ENCODE measurements at places on chromosomes 5 and 9. TPM values are rescaled to one million over a fixed set of nuclear protein-coding genes. Genes with fewer than 3 reads are reported as not detected.

DNA sequence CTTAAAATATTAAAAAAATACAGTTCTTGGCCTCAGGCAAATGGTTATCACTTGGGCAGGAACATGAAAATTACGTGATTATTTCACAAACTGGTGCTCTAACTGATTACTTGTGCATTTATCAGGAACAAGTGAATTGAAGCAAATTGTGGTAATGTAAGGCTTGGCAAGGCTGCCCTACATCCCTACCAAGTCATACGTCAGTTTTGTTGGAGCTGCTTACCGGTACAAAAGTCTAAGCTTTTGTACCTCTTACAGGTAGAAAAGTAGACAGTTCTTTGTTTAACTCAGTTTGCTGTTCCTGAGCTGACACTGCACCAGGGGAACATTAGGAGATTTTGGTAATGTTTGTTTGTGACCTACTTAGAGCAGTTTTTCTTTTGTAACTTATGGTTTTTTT is 2.2 kb downstream of the G3BP1 start:
- DNase-seq, result no peak

DNA sequence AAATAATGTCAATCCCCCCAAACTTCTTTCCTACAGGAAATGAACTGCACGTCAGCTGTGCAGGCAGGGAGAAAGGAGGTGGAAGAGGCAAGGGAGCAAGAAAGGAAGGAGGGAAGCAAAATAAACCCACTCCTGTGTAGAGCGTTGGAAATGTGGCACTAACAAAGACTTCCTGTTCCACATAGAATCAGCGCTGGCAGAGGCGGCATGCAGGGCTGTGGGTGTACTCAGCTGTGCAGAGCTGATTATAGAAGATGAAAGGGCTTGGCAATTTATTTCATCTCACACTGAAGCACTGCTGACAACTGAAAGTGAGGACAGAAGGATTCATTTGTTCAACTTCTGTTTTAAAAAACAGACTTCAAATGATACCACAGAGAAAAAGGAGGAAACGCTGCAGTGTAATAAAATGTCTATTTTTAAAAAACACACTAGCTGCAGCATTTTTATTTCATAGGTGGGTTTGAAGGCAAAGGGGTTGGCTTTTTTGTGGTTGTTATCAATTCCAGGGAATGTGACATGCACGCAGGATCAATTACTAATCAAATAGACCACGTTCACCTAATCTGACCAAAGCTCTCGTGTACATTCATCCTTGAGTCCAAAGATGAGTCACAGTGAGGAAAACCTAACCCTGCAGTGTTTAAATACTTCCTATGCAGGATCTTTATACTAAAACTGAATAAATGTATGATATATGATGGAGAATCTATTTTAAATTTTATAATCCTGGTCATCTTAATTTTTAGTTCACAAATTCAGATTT is 583.5 kb downstream of the ZNF608 start:
- DNase-seq, result no peak

- no peak for DNase-seq
Measured at GRCh38 chr5:17766031-17766430, 131.8 kb downstream of the TAF11L14 start.

- no peak for DNase-seq
Measured at GRCh38 chr5:60533789-60534188, 166.2 kb downstream of the DEPDC1B start.

DNA sequence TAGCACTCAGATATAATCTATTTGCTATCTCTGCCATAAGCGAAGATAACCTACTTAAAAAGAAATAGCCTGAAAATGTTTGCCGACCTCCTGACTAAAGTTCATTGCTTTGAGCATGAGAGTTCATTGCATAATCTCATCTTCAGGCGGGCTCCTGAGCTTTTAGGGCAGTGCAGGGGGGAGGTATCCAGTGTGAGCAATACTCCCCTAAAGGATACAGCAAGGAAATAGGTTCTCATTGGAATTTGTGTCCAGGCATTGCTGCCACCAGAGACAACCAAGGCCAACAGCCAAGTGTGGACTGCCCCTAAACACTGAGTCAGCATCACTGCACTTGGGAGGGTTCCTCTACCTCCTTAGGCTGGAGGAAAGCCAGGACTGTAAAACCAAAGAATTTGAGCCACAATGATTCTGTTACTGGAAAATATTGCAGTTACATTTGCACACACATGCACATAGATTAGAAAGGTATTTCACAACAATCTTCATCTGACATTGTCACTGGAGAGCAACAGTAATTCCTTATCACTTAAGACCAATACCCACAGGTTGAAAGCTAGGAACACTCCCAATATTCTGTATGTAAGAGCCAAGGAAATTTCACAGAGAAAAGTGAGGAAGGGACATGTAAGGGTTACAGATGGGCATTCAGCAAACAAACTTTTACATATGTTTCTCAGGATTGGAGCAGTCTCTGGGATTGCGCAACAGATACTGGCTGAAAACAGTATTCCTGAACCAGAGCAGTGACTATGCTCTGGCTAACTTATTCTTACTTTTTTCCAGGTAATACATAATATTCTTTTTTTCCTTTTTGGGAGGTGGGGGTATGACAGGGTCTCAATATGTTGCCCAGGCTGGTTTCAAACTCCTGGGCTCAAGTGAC is 98.6 kb upstream of the TLE1 start:
- no peak for DNase-seq

GRCh38 chr9:34363619-34364351 is 12.9 kb downstream of the MYORG start:
- no peak for DNase-seq

- no peak for DNase-seq
Measured at GRCh38 chr9:106963684-106964083, 100.7 kb downstream of the ZNF462 start.

- DNase-seq, result no peak
Measured at GRCh38 chr9:130407916-130408663, 36.7 kb upstream of the ASS1 start.

DNA sequence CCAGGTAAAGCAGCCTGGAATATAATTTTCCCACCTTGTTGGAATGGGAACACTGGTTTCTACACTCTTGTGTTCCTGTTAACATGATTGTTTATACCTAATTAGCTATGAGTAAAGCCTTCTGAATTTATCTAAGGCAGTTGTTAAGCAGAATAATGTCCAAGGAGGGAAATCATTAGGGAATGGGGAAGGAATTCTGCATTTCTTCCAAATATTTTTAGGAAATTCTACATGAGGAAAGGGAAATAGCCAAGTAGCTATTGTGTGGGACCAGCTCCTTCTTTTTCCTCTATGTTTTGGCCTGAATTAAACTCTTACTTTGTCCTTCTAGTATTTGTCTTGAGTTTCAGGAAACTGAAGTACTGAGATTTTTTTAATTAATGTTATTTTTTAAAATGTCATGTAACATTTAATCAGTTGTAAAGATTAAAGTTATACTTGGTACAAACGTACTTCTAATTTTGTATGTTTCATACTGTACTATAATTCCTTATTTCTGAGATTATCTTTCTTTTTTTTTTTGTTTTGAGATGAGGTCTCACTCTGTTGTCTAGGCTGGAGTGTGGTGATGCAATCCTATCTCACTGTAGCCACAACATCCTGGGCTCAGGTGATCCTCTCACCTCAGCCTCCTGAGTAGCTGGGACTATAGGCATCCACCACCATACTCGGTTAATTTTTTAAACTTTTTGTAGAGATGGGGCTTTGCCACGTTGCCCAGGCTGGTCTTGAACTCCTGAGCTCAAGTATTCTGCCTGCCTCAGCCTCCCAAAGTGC is 28.5 kb downstream of the ANKDD1B start:
- DNase-seq, result no peak

GRCh38 chr5:56831773-56832172 is 16.4 kb downstream of the MAP3K1 start:
- DNase-seq, result no peak

GRCh38 chr9:127360829-127361228 is 36.1 kb upstream of the SLC2A8 start:
- no peak for DNase-seq

DNA sequence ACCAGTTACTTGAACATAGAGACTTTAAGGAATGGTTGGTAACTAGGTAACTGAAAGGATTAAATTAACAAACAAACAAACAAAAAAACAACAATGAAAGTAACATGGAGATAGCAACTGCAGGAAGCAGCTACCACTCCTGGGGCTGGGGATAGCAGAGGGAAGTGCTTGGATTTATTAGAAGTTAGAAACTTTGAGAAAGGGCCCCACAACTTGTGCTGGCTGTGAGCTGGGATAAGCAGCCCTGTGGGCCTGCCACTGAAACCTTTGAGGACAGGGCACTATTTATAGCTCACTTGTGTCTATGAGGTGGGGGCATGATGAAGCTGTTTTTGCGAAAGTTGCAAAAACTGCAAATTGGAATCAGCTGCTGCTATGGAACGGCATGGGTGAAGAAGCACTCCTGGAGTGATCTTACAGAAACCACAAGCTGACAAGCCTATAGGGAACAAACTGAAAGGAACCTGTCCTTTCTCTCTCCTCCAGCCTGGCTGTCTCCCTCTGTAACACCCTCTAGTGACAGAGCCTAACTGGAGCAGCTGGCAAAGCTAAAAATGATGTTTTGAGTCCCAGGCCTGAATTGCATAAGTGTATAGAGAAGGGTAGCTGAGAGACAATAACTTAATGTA is 91.4 kb upstream of the RANBP6 start:
- no peak for DNase-seq

DNA sequence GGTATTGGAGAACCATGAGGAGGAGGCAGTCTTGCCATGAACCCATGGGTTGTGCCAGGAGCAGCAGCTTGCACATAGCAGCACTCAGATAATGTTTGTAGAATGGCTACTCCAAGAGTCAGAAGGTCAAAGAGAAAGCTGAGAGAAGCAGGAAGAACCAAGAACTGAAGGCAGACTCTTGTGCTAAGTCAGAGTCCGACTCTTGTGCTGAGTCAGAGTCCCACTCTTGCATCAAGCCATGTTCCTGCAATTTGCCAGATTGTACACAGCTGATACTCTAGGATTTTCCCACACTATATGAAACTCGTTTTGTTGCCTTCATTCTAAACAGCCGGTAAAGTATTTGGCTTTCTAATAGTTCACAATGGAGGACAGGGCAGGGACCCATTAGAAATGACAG is 26.2 kb upstream of the HSPA9 start:
- no peak for DNase-seq

GRCh38 chr9:3513265-3513818 is 12.5 kb downstream of the RFX3 start:
- no peak for DNase-seq

DNA sequence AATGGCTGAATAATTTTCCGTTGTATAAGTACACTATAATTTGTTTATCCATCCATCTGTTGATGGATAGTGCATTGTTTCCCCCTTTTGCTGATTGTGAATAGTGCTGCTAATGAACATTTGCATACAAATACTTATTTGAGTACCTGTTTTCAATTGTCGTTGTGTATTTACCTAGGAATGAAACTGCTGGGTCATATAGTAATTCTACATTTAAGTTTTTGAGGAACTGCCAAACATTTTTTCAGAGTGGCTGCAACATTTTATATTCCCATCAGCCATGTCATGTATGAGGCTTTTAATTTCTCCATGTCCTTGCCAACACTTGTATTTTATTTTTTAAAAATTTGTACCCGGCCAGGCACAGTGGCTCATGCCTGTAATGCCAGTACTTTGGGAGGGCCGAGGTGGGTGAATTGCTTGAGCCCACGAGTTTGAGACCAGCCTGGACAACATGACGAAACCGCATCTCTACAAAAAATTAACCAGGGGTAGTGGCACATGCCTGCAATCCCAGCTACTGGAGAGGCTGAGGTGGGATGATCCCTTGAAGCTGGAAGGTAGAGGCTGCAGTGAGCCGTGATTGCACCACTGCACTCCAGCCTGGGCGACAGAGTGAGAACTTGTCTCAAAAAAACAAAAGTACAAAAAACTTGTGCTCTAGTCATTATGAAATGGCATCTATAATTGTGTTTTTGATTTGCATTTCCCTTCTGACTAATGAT is 2.2 kb upstream of the ANXA6 start:
- DNase-seq, result no peak

DNA sequence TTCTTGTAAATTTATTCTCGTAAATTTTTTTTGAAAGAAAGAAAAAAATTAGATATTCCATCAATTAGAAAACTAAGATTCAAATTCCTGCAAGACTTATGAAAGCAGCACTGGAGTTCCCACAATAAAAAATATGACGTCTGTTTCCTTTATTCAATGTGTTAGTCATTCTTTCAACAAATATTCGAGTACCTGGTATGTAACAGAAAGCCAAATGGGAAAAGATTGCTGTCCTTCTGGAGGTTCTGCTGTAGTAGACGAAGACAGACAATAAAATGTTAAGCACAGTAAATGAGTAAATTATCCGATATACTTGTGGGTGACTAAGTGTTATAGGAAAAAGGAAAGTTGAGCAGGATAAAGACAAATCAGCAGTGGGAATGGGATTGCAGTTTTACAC is 92.2 kb downstream of the ADAMTSL1 start:
- DNase-seq, result no peak

- no peak for DNase-seq
Measured at GRCh38 chr5:139419226-139420192, 15.6 kb upstream of the SPATA24 start.

- no peak for DNase-seq
Measured at GRCh38 chr5:110055302-110055701, 365.6 kb downstream of the MAN2A1 start.

DNA sequence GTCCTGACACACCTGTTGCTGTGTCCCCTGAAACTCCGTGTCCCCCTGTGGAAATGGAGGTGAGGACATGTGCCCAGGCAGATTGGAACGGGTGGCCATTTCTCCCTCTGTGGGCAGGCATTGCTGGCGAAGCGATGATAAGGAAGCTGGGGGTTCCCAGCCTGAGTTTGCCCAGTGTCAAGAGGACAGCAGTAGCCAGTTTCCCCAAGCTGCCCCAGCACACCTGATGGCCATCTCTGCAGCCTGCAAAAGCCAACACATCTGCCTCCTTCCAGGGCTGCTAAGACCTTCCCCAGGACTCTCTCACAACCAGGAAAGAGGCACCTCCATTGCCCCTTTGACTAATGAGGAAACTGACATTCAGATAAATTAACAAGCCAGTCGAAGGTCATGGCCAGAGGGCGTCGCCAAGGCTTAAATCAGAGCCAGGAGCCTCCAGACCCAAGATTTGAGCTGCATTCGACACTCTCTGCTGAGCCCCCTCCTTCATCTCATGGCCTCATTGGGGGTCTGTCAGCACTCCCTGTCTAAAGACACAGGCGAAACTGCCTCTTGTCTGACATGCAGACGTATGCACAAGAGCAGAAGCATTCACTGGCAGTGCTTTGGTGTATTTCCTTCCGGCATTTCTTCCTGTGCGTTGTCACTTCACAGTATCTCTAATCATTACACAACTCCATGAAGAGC is 10.4 kb upstream of the WNK2 start:
- no peak for DNase-seq

C5orf15 gene
- total RNA-seq, result 22.5 TPM

SH3PXD2B gene
- total RNA-seq, result 5.1 TPM

FANCC gene
- 4.3 TPM for total RNA-seq

HTR1A gene
- total RNA-seq, result not detected

C9orf153 gene
- not detected for total RNA-seq

PCDHA4 gene
- total RNA-seq, result 0.05 TPM

SPATA31D4 gene
- total RNA-seq, result not detected

C5orf63 gene
- 11.5 TPM for total RNA-seq

All from cardiac septum (tissue), 1 donor.